Stimulated activated CD4-positive, alpha-beta T cell treated with anti-CD3 and anti-CD28 coated beads, Interleukin-15, amount 100 ng/mL, for 1 hour (primary cell): ENCODE measurements at places on chromosomes 2 and 18.

DNA sequence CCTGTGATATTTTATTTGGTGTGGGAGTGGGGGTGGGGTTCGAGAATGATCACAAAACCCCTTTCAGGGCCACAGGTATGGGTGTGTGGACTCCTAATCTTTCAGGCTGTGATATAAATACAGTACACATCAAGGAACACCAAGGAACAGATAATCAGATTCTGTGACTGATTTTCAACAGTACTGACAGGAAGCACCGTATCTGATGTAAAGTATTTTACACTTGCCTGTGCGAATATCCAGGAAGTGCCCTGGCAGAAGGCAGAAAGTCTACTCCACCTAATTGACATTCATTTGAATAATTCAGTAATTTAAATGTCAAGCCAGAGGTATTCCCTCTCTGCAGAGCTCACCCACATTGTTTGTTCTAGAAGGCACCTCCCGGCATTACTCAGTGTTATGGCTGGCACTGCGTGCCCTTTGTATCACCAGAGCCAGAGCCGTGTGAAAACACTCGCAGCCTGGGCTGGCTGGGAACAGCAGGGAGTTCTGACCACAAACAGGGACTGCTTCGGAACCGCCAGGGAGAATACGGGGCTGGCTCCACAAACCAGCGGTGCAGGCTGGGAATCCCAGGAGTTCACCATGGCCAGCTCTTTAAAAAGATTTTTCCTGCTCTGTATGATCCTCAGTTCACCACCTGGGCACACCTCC is 91.8 kb downstream of the ACVR1 start:
- DNase-seq = no peak

GRCh38 chr2:85577063-85577385 is 362 bp upstream of the VAMP8 start:
- no peak for DNase-seq

DNA sequence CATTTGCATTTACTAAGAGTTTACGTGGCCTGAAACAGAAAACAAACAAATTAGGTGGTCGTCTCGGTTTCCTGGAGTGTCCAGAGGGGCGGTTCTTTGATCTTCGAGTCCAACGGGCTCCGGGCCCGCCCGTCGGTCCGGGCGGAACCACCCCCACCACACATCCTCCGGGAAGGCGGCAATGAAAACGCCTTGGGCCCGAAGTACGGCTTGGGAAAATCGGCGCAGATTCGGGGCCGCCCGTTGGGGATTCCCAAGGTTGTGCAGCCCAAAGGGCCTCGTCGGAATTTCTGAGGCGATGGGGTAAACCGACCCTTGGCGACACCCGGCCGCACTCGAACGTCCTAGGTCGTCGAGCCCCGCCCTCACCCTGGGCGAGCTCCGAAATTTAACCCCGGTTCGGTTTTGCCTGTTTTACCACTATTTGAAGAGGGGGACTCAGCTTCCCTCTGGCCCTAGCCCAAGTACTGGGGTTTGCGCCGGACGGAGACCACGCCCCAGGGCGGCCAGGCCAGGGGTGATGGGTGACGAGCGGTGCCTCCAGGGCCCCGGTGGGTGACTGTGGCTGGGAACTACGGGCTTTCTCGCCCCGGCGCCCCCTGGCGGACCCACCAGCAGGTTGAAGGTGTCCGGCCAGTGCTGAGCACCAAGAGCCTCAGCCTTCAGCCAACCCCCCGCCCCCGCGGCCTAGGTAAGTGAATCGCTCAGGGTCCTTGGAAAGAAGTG is 1.9 kb upstream of the CFAP53 start:
- peak; percentile 71 for DNase-seq

DNA sequence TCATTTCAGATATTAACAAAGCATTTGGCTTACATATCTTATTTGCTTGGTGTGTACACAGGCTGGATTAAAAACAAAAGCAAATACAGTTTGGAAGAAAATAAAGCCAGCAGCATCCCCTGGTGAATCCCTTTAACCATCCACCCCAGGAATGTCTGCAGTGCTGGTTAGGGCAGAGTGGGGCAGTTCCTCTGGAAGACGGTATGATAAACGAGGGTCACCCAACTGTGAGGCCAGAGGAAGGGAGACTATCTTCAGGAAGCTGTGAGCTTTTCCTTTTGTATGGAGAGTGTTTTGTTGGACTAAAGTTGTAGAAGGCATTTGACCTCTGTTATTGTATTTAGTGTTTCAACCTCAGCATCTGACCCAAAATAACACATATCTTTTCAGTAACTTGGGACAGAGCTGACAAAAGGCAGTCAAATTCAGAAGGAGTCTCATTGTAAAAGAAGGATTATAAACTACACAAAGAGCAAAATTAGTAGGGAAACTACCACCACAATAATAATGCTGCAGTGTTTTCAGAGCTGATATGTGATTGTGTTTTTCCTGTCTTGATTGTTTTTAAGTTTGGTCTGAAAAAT is 159.1 kb downstream of the FMNL2 start:
- no peak for DNase-seq

DNA sequence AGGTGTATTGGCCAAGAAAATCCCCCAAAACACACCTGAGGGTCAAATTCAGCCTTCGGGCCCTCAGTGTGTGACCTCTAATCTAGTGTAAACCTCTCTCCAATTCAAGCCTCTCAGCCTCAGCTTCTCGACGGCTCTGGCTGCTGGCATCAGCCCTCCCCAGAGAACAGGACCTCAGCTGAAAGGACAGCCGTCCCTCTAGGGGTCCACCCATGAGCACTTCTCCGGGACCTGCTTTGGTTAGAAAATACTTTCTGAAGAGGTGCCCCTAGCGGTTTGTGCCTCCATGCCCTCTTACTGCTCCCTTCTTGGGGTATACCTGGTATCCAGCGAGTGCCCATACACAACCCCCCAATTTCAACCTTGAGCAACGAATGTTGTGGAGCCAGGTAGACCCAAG is 48.8 kb downstream of the INHBB start:
- DNase-seq = no peak

GRCh38 chr2:59277671-59278070 is 1036.5 kb upstream of the FANCL start:
- no peak for DNase-seq
